ENCODE measurements at places on chromosomes 11 and 22.

- DNase-seq: no peak
Observed at GRCh38 chr11:68546555-68546954, 86.0 kb downstream of the PPP6R3 start.

- DNase-seq: no peak
Observed at GRCh38 chr22:23531966-23532705, 48.0 kb downstream of the IGLL1 start.

DNA sequence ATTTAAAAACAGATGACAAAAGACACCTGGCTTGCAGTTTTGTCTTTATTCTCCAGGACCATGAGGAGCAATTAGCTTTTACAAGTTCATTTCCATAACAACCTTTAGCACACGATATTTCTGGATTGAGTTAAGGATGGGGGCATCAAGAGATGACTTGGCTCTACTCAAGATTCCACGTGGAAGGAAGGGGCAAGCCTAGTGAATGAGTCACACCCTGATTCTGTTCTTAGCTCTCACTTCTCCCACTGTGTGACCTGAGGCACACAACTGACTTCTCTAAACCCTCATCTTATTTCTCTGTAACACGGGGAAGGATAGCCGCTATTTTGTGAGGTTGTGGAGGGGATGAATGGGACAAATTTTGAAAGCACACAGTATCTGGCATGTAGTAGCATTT lies 185.5 kb downstream of the KIRREL3 start:
- DNase-seq: no peak

GRCh38 chr22:19453718-19454117 lies 6.2 kb upstream of the C22orf39 start:
- no peak for DNase-seq

- DNase-seq: no peak
Observed at GRCh38 chr11:73186294-73186850, 31.7 kb upstream of the P2RY2 start.

DNA sequence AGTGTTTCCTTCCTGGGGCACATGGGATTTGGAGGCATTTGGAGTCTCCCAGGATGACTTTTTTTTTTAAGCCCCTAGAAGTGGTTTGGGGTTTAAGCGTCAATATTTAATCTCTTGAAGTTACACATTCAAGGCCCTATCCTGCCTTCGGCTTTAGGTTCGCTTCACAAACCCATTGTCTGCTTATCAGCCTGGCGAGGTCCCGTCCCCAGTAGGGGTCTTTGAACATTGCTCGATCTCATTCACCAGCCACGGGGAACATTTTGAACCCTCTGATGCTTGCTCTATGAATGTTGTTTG lies 75.9 kb downstream of the KCNQ1 start:
- DNase-seq: no peak

GRCh38 chr11:123841174-123841573 lies 35.0 kb upstream of the OR6M1 start:
- DNase-seq: no peak

- DNase-seq: no peak
Observed at GRCh38 chr22:40491990-40492631, 121.7 kb downstream of the SGSM3 start.

- no peak for DNase-seq
Observed at GRCh38 chr11:92546603-92547002, 322.0 kb downstream of the FAT3 start.

DNA sequence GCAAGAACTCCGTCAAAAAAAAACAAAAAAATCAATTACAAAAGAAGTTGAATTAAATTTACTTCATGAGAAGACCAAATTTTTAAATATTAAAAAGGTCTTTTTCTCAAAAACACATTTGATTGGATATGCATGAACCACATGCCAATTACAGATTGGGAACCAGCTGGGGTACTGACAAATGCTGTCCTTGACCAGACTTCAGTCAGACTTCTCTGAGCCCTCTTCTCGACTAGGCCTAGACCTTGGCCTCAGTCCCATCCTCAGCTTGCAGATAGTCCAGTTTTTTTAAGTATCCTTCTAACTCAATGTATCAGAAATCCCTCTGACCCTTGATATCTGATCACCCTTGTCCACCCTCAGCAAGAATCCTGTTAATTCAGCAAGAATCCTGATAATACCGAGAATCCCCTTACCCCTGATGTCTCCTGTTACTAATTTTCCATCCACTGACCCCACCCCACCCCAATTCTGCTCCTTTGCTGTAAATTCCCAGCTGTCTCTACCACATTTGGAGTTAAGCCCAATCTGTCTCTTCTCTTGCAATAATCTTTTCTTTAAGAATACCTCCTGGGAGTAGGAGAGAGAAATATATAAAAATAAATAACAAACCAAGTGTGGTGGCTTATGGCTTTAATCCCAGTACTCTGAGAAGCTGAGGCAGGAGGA lies 30.9 kb downstream of the OR4D9 start:
- DNase-seq: no peak

DNA sequence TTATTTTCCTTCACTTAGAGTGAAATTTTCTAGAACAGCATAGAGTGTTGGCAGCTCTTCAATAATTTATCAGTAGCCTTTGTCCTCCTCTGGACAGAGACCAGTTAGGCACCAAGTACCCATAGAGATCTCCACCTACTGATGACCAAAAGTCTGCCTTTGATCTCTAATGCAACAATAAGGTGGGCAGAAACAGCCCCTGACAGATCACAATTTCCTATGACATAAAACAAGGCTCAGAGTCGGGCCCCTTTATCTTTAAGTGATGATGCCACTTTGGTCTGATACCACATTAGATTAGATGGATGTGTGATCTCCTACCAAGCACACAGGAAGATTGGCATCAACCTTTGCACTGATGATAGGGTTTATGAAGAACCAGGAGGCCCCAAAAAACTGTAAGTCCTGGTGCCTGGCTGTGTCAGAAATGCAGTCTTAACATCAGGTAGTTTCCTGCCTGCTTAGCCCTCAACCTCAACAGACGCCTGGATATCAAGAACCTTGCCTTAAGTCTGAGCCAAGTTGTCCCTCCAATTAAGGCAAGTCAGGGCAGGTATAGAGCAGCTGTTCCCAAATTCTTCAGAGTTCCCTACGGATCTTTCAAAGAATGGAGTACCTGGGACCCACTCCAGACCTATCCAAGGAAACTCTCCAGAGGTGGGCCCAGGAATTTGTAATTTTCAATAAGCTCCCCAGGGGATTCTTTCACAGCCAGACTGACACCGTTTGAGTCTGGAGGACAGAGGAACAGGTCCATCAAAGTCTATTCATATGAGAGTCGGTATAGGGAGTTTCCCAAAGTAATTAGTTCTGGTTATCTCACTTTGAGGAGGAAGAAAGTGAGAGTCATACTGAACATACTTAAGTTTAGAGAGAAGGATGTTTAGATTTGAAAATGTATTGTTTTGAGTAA lies 30.6 kb upstream of the TMPRSS4 start:
- no peak for DNase-seq

- no peak for DNase-seq
Observed at GRCh38 chr22:28243539-28243938, 324.5 kb upstream of the PITPNB start.

- no peak for DNase-seq
Observed at GRCh38 chr22:48275412-48275811, 1513.0 kb downstream of the TBC1D22A start.

GRCh38 chr11:35007277-35007676 lies 90.9 kb downstream of the PDHX start:
- DNase-seq: no peak

GRCh38 chr11:66326261-66327111 lies 9.6 kb upstream of the CD248 start:
- no peak for DNase-seq

DNA sequence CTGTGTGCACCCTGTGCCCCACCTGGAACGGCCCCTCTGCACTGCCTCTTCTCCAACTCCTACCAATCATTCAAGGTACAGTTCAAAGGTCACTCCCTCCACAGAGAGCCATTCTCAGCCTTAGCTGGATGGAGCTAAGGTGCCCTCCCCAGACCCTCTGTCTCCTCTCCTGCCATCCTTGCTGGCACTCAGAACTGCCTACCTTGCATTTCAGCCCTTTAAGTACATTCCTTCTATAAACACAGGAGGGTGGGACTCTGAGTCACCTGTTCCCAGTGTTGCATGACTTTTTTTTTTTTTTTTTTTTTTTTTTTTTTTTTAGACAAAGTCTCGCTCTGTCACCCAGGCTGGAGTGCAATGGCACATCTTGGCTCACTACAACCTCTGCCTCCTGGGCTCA lies 8.6 kb downstream of the TTLL1 start:
- no peak for DNase-seq

DNA sequence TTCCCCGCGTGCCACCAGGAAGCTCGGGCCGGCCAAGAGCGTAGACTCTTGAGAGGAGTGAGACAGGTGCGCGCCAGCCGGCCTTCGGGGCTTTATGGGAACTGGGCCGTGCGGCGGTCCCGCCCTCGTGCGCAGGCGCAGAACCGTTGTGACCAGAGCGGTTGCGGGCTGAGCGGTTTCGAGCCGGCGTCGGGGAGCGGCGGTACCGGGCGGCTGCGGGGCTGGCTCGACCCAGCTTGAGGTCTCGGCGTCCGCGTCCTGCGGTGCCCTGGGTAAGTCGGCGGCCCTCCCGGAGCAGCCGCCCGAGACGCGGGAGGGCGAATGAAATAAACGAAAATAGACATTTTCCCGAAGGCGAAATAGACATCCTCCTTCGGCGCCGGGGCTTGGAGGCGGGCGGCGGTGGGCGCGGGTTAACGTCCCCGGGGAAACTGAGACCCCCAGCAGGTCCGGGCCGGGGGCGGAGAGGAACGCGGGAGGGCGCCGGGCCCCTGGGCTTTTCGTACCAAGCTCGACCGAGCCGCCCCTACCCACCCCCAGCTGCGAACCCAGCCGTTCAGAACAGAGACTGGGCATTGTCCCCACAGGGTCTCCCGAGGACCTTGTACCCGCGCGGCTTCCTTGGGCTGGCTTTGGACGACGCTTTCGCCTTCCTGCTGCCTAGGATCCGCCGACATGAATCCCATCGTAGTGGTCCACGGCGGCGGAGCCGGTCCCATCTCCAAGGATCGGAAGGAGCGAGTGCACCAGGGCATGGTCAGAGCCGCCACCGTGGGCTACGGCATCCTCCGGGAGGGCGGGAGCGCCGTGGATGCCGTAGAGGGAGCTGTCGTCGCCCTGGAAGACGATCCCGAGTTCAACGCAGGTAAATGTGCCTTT lies at the start of gene ASRGL1:
TSS of gene ASRGL1 (plus strand) at position 146 of the 879 bp plus-strand sequence. CDS start at position 676, 530 bp downstream.
- DNase-seq: peak; percentile 73

- DNase-seq: no peak
Observed at GRCh38 chr11:79413268-79413667, 27.6 kb downstream of the TENM4 start.

DNA sequence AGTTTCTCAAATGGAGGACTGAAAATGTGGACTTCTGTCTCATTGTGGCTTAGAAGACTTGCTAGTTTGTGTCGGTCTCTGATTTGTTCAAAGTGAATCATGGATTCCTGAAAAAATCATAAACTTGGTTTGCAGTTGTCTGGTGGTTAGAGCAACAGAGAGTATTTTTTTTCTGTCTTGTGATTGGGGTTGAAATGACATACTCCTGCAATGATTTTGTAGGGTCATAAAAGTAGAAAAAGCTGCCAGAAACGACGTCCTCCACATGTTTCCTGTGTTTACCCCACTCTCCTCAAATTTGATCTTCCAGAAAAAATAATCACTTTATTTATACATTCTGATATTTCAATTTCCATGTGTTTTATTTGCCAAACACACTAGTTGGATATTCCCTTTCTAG lies 219.2 kb upstream of the PGR start:
- DNase-seq: no peak

GRCh38 chr22:27311698-27312550 lies 489.6 kb downstream of the MN1 start:
- no peak for DNase-seq

- no peak for DNase-seq
Observed at GRCh38 chr11:88169471-88169870, 5.8 kb downstream of the RAB38 start.

GRCh38 chr22:49204599-49205482 lies 622.8 kb downstream of the BRD1 start:
- no peak for DNase-seq

- DNase-seq: no peak
Observed at GRCh38 chr11:126949066-126949891, 51.3 kb downstream of the KIRREL3 start.

- DNase-seq: no peak
Observed at GRCh38 chr22:35197886-35198285, 59.4 kb upstream of the HMGXB4 start.

DNA sequence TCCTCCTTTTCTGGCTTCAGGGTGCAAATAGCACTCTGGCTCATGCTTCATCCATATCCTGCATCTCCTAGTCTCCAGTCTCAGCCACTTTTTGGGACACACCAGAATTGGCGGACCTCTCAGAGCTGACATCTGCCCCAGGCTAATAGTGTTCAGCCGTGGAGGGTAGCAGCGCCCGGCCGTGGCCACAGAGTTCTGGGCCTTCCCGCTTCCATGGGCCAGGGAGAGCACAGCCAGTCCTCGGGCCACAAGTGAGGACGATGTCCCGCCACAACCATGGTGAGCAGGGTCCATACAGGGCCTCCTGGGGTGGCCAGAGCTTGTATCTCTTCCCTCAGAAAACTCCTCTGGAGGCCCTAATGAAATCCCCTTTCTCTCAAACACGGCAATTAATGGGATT lies 26.0 kb downstream of the DKK3 start:
- DNase-seq: no peak

- no peak for DNase-seq
Observed at GRCh38 chr11:78722786-78723185, 148.1 kb upstream of the NARS2 start.

GRCh38 chr11:65773784-65774411 lies 6.9 kb downstream of the AP5B1 start:
- no peak for DNase-seq

DNA sequence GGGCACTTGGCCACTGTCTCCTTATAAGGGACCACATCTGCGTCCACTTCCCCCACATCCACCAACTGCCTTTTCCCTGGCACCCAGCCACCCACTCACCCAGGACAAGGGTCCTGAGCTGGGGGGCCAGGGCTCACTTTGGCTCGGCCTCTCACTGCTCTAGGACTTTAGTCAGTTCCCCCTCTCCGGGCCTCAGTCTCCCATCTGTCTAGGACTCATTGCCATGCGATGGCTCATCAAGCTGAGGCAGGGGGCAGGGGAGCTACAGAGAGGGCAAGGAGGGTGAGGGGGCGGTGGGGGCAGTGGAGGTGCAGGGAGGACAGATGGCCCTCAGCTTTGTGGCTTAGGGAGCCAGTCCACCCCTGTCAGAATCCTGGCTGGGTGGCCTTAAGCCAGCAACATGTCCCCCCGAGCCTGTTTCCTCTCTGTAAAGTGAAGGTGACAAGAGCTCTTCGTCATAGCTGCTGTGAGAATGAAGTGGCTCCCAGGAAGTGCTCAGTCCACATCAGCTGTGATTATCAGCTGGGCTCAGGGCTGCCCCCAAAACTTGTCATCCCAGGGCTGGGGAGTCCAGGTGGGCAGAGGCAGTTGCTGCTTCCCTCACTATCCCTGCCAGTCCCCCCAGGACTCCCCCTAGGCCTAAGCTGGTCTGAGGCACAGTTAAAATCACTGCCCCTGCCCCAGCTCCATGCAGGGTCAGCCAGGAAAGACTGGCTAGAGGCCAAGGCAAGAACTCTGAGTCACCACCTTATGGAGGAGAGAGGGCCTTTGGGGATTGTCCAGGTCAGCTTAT lies 14.9 kb downstream of the RAC2 start:
- DNase-seq: no peak
